Activated CD8-positive, alpha-beta memory T cell treated with anti-CD3 and anti-CD28 coated beads for 4 hours (primary cell): ENCODE measurements at places on chromosomes 11 and 22.
A peak's percentile ranks its signal among the peaks of the same experiment; 100 is the strongest.

DNA sequence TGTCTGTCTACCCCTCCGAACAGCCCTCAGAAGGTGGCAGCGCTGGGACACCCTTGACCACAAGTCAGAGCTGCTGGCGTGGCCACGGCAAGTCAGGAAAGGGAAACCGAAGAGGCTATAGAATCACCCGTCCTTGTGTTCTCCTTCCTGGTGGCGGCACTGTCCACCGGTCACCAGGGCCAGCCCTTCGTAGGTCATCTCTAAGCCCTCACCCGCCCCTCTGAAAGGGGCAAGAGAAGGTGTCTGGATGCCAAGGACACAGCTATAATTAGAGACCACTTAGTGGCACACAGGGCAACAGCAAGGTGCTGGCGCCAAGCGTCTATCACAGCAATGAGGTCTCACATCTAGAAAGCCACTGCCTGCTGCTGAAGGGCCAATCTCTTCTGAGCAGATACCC, 320.9 kb downstream of the SHANK2 start:
- no peak for DNase-seq

DNA sequence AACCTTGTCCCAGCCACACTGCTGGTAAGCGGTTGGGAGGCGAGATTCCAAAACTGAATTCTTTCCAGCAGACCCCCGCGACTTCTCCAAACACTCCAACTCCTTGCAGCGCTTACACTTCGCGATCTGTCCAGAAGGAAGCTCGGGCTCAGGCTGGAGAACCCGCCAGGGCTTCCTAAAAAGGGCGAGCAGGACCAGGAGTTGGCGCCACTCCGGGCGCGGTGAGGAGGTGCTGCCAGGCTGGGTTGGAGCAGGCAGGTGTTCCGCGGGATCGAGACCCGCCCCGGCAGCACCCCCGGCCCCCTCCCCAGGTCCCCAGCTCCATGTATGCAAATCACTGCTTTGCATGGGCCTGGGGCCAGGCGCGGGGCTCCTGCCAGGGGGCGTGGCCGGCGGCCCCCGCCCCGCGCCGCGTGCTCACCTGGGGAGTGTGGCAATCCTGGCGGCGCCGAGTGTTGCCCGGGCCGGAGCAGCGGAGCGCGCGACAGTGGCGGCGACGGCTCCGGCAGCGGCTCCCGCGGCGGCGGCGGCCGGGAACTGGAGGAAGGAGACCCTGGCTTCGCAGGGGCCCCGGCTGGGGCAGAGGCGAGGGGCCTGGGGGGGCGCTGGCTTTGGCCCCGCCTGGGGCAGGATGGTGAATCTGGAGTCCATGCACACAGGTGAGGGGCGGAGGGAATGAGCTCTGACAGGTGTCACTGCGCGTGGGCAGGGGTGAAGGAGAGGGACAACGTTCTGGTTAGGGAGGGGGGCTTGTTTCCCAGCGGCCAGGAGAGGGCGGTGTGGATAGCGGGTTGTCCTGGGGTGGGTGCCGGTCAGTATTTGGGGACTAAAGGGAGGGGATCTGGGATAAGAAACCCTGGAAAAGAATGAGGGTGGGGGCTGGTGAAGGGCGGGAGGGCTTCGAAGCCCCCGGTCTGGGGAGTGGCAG, at the start of gene POU2F3:
TSS of gene POU2F3 (plus strand) at position 428 of the 928 bp plus-strand sequence. CDS start at position 632, 204 bp downstream.
- DNase-seq: no peak

- no peak for DNase-seq
Observed at GRCh38 chr11:103547691-103548090, 438.5 kb downstream of the DYNC2H1 start.

DNA sequence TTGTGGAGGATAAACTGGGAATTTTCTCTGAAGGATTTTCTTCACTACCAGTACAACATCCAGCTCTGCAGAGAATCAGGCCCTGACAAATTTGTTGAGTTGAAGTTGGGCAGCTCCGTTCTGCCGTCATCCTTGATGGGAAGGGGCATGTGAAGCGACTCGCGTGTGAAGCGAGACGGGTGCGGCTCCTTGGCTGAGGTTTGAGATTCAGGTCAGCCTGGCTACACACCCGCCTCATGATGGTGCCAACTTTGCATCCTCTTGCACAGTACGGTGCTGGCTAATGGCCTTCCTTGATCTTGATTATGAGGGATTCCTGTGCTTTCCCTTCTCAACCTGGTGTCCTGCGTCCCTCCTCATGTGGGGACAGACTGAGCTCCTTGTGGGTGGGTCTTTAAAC, 19.7 kb upstream of the CDC42EP2 start:
- no peak for DNase-seq

- no peak for DNase-seq
Observed at GRCh38 chr11:16611926-16612565, 126.4 kb upstream of the C11orf58 start.

DNA sequence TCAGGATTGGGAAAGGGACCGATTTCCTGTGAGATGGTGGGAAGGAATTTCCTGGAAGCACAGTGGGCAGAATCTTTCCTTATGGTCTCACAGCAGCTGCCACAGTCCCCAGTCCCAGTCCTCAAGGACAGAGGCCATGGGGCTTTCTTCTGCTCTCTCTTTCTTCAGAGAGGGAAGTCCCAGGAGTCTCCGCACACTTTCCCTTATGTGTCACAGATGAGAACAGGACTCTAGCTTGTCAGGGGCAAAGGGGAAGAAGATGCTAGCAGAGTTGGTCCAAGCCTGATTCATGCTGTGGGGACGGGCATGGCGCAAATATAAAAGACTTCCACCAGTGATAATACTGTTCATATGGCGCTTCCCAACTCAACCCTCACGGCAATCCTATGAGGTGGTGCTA, 7.5 kb upstream of the PPFIA1 start:
- no peak for DNase-seq

DNA sequence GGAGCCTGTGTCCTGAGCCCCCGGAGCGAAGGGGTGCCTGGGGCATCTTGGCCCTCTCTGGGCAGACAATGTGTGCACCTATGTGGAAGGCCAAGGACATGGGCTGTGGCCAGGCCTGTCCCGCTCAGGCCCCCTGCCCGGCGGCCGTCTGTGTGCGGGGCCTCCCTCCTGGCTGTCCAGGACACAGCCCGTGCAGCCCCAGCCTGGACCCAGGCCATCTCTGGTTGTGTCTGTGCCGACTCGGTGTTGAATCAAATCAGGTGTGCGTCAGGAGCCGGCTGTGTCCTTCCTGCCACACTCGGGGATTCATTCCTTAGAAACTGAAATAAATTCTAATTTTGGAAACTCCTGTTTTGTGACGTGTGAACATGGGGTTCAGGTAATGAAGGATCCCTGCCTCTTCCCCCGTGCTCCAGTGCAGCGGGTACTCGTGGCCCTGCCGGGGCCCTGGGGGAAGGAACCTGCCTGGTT, 1.5 kb upstream of the SELENOO start:
- no peak for DNase-seq

DNA sequence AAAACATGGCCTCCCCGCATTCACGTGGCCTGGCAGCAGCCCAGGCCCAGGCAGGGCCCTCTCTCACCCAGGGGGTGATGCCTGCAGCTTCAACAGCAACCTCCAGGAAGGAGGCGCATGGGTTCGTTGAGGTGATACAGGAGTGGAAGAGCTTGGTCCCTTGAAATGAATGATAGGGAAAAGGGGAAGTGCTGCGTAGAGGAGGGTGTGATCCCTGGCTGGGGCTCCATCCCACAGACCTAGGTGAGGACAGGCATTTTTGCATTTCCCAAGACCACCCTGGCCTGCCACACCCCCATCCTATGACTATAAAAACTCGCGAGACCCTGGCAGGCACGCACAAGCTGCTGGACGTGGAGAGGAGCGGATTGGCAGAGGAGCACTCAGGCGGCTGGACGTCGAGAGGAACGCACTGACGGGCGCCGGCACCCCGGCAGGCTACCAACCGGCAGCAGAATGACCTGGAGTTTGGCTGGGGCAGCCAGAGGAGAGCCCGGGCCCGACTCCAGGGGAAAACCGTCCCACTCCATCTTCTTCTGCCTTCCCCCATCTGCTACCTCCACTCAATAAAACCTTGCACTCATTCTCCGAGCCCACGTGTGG, 32.6 kb downstream of the RTN4R start:
- no peak for DNase-seq

DNA sequence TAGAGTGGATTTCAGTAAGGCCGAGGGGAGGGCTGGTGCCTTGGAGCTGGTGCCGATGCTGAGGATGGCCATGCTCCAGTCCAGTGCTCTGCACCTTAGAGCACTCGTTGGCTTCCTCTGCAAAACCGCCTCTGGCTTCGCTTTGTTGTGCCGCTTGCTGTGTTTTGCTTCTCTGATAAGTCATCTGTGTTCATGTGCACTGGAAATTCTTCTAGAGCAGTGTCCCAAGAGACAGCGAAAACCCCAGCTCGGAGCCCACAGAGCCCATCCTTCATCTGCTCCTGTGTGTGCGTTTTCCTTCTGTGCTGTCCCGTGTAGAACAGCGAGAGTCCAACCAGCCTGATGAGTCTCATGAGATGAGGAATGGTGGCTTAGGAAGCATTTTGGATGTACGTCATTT, 12.1 kb downstream of the FAM118A start:
- no peak for DNase-seq

DNA sequence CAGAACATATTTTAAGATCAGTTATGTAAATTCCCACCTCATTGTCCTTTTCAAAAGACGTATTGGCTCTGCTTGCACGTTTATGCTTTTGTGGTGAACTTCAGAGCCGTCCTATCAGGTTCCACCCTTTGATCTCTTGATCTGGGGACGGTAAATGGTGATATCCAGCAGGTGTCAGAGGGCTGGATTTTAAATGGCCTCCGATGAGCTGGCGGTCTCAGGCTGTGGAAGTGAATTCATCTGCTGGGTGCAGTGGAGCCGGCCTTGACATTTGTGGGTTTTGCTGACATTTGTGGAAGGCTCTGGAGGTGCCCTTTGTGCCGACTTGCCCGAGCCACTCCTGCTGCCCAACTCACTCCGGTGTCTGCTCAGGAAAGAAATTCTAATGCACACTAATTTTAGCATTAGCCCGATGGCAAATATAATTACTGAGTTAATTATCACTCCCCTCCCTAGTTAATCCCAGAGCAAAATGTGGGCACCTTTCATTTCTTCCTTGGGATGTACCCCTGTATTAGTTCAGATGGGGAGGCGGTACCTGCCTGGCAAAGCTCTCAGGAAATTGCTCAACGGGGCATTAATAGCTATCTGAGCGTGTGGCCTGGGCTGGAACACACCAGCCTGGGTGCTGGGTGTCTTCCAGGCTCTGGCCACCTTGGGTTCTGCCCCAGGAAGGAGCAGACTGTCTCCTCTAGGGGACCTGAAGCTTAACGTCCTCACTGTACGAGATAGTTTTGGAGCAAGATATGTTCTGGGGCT, 9.1 kb downstream of the LRP5 start:
- no peak for DNase-seq

DNA sequence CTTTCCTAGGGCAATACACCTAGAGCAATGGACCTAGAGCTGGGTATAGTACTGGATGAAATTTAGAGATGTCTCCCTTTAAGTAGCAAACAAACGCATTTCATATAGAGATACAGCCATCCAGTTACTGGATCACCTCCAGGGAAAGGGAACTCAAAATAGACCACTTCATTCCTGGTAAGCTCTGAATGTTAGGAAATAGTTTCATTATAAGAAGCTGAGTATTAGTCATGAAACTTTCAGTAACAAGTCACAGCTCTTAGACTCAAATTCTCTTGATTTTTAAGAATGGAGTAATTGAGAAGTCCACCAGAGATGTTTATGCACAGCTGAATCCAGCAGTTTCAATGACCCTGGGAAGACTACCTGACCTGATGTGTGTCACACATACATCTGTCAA, 221.9 kb downstream of the FAM76B start:
- DNase-seq: no peak

DNA sequence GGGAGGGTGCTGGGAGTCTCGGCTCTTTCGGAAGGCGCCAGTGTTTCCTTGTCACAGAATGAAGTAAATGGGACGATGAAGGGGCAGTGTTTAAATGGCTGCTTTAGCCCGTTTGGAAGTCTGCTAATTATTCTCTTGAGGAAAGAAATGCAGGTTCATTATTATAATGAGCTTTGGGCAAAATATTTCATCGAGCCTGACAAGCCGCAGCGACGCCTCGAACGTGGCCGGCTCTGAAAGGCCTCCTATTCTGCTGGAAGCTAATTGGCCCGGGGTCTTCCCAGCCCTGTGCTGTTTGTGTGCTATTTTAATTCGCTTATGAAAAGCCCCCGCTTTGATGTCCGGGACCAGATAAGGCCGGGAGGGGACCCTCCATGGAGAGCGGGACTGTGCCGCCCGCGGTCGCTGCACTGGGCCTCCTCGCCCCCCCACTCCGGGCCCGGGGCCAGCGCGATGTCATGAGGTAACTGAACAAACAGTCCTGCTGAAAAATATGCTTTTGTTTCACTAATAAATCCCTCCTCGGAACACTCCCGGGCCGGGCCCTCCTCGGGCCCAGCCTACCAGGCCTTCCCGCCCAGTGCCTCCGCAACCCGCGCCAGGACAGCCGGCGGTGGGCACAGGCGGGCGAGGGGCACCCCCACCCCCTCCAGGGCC, 78.4 kb downstream of the CDKN1C start:
- no peak for DNase-seq

- no peak for DNase-seq
Observed at GRCh38 chr11:47257517-47258316, at the start of gene NR1H3. Gene NR1H3, plus strand, starts transcription at chr11:47257996. Its CDS starts 1,221 bp downstream, at chr11:47259217.

DNA sequence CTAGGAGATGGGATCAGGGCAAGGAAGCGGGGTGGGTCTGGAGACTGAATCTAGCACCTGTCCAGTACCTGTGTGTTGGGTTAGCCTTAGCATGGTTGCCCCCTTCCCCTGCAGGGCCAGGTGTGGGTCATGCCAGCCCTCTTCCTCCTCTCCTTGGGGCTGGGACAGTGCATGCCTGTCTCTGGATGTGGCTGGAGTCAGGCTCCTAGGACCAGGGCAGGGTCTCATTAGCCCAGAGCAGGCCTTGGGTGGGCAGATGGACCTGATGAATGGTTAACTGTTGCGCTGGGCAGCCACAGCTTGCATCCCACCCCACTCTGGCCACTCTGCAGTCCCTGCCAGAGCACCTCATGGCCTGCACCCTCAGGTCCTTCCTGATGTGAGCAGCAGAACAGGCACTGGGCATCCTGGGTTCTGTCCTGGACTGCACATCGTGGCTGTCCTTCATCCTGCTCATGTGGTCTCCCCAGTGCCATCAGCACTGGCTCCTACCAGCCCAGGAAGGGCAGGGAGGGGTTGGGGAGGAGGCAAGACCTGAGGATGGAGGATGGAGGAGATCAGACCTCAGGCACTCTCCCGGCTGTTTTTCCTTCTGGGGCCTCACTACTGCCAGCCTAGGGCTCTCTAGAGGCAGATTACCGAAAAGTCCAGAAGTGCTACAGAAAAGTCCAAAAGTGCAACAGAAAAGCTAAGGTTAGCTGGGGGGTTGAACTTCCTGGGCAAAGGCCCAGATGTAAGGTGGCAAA, 12.8 kb upstream of the CHRM1 start:
- no peak for DNase-seq

- DNase-seq: peak; percentile 59
Observed at GRCh38 chr22:41857155-41857859, 24.4 kb downstream of the SREBF2 start.
